ENCODE measurements at places on chromosomes 12 and 14. TPM values are rescaled to one million over a fixed set of nuclear protein-coding genes. Genes with fewer than 3 reads are reported as not detected.

DNA sequence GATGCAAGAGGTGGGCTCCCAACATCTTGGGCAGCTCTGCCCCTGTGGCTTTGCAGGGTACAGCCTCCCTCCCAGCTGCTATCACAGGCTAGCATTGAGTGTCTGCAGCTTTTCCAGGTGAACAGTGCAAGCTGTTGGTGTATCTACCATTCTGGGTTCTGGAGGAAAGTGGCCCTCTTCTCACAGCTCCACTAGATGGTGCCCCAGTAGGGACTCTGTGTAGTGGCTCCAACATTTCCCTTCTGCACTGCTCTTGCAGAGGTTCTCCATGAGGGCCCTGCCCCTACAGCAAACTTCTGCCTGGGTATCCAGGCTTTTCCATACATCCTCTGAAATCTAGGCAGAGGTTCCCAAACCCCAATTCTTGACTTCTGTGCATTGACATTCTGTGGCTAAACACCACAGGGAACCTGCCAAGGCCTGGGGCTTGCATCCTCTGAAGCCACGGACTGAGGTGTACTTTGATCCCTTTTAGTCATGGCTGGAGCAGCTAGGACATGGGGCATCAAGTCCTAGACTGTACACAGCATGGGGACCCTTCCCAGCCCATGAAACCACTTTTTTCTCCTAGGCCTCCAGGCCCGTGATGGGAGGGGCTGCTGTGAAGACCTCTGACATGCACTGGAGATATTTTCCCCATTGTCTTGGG lies 24.0 kb upstream of the SLC38A1 start:
- no peak for DNase-seq

- no peak for DNase-seq
These were observed 41.1 kb downstream of the PTHLH start for GRCh38 chr12:27931390-27931789.

- DNase-seq, result no peak
These were observed 207.4 kb downstream of the SYNE2 start for GRCh38 chr14:64060199-64060545.

GRCh38 chr12:50541139-50541538 lies 36.4 kb downstream of the DIP2B start:
- no peak for DNase-seq

GRCh38 chr14:47567273-47567672 lies 108.1 kb downstream of the MDGA2 start:
- no peak for DNase-seq

- no peak for DNase-seq
These were observed 49.7 kb downstream of the MARK3 start for GRCh38 chr14:103434868-103435442.

GRCh38 chr14:86518298-86518697 lies 988.4 kb downstream of the FLRT2 start:
- no peak for DNase-seq

The CCDC196 gene
- polyA plus RNA-seq, result not detected

The C1RL gene
- 50.5 TPM for polyA plus RNA-seq

The LRRC43 gene
- polyA plus RNA-seq, result 0.71 TPM

The TRHDE gene
- 17.1 TPM for polyA plus RNA-seq

All from BJ (cell line).